ENCODE measurements at places on chromosomes 3 and 15.

DNA sequence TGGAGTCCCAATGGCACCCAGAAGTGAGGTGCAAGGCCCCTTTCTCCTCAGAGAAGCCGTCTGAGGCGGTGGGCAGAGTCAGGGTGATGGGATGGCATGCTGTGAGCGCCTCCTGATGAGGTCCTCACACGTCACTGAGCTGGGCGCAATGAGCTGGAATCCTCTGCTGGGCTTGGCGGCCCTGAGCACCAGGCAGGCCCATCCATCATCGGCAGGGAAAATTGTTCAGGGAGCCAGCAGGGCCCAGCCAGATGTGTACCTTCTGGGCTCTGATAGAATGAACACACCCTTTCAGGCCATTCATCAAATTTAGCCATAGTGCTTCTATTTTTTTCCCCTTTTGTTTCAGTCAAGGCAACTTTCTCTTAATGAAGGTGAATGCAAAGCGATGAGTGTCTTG, 43.7 kb downstream of the FAM3D start:
- no peak for DNase-seq

DNA sequence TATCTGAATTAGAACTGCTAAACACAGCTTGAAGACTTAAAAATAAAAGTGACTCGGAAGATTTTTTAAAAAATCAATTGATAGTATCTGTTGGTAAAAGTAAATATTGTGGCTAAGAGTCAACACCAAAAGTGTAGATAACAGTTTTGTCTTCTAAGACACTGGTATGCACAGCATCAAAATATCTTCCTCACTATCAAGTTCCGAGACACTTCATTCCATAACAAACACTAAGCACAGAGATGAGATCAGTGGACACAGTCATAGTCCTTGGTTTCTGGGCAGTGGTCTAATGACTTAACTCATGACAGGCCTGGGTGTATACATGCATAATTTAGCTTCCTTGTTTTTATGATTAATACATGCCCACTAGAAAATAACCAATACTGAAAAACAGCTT, 63.2 kb downstream of the PXYLP1 start:
- DNase-seq = peak; percentile 88

- DNase-seq = no peak
These were observed 29.0 kb downstream of the IFT122 start for GRCh38 chr3:129469026-129469425.

DNA sequence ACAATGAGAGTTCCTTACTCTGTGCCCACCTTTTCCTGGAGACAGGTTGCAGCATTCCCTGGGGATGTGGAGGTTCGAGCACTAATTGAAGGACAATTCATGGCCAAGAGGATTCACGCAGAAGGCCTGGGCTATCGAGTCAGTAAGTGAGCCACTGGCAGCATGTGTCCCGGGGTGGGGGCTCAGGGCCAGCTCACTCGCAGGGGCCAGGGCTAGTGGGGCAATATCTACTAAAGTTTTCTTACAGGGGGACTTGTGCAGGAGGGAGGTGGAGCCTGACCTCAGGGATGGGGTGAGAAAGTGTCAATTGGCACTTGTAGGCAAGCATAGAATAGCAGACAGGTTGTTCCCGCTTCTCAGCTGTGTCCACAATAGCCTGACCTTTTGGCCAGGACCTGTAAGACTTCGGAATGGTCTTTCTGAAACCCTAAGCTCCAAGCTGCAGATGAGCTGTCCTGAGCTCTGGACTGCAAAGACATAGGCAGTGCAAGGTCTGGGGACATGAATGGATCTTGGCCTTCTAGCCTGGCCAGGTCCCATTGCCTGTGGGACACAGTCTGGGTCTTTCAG, 32.7 kb downstream of the XYLB start:
- no peak for DNase-seq

GRCh38 chr3:14144423-14145075, 19.7 kb downstream of the TMEM43 start:
- peak; percentile 88 for DNase-seq

DNA sequence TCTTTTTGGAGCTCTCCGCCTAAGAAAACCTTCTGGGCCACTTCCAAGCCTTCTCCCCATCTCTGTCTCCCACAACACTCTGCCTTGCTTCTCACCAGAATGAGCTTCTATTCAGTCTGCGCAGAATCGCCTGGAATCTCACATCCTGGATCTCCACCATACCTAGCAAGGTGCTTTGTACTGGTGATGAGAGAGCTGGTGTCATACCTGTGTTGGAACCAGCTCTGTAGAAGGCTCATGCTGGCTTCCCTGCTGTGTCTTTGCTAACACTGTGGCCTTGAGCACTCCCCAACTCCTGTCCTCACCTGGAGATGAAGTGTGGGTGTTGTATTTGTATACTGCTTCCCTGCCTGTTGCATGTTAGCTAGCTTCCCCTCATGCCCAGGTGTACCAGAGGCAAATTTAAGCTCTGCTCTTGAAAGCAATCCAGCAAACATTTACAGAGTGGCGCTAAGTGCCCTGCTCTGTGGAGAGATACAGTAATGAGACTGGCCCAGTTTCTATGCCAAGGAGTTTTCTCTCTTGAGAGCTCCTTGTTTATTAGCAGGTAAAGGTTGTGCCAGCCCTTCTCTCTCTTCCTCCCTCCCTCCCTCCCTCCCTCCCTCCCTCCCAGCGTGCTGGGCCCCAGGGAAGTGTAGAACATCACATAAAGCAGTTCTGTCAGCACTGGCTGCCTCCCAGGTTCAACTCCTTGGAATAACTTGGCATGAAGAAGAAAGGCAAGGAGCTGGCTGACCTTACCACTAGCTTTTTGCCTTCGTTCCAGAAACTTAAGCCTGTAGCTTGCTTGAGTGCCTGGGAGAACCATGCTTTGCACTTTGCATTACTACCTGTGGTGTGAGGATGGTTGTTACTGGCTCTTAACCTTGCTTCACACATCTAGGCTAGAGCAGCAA, 54.9 kb downstream of the TRIM71 start:
- DNase-seq = no peak

DNA sequence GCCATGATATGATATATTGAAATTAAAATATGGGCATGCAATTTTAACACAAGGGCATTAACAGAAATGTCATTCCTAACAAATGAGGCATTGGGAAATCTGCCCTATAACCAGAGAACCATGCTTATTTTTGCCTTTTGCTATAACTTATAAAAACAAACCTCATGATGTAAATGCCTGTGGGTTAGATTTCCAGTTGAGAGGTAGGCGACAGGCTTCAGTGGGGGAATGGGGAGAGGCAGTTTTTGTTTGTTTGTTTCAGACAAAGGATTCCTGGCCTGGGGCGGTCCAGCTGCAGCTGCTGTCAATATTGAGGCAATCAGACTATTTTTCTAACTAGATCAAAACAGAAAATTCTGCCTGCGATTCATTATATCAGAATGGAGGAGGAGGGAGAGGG, 490.4 kb upstream of the CFAP20DC start:
- DNase-seq = no peak

- DNase-seq = peak; percentile 61
These were observed 48.0 kb upstream of the MEX3B start for GRCh38 chr15:82093774-82094211.

GRCh38 chr3:16770792-16771191, 114.0 kb upstream of the PLCL2 start:
- no peak for DNase-seq

DNA sequence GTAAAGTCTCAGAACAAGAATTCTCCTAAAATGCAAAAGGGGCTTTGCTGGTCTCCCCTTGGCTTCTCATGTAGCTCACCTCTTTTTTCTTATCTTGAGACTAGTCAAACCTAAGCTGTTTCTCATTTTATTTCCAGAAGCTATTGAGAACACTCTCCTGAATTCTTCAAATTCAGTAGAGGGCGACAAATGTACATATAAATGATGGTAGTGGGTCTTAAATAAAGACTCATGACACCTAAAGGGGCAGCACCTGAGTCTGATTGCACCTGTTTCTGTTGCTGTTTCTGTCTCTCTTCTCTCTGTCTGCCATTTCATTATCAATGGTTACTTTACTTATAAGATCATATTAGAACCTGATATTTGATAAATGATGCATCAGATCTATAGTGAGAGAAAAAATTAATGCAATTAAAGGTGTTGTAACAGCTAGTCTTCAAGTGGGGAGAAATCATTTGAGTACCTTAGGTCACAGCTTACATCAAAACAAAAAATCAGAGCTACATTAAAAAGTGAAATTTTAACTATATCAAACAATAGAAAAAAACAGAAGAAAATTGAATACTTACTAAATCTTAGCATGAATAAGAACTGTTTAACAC, 7.0 kb downstream of the ADIPOQ start:
- no peak for DNase-seq

DNA sequence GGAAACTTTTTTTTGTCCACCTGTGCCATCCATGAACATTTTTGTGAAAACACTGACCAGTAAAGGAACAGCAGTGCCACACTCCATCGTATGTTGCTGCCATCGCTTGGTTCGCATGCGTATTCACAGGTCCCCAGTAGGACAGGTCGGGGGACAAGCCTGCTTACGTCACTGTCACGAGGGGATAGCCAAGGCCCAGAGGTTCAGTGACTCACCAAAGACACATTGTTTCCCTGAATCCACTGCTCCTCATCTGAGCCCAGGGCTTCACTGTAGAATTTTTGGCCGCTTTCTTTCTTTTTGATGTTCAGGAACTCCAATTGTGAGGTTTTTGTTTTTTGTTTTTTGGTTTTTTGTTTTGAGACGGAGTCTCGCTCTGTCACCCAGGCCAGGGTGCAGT, 5.9 kb downstream of the ADPRH start:
- DNase-seq = no peak

- no peak for DNase-seq
These were observed 11.6 kb downstream of the DNAH1 start for GRCh38 chr3:52327486-52328290.

DNA sequence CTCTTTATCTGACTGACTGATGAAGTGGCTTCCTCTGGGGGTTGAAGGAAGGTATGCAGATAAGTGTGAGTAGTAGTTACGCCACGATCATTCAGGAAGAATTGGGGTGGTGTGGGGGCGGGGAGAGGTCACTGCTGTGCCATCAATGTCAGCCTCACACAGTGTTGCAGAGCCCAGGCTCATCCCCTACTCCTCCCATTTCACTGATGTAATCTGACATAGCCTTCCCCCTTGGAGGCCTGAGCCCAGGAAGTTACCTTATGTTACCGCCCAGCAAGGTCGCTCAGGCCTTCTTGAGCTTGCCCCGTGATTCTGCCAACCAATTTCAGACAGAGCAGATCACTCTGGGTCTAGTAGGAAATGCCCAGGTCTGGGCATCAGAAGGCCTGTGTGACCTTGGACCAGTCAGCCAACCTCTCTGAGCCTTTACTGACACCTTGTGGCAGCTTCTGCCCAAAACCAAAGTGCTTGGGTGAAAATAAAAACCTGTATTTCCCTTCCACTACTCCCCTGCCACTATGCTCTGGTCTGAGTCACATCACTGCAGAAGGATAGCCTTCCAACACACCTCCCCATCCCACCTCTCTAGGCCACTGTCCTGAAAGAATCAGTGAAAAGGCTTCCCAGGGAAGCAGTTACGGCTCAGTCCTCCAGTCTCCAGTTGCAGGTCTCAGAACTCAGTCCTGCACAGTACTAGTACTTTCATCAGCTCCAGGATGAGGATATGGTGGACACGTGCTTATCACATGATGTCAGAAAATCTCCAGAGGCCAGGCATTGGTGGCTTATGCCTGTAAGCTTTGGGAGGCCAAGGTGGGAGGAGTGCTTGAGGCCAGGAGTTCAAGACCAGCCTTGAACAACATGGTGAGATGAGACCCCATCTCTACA, 28.1 kb upstream of the INSYN1 start:
- DNase-seq = no peak
